GM12878 (cell line): ENCODE measurements at places on chromosomes 2 and 18.

DNA sequence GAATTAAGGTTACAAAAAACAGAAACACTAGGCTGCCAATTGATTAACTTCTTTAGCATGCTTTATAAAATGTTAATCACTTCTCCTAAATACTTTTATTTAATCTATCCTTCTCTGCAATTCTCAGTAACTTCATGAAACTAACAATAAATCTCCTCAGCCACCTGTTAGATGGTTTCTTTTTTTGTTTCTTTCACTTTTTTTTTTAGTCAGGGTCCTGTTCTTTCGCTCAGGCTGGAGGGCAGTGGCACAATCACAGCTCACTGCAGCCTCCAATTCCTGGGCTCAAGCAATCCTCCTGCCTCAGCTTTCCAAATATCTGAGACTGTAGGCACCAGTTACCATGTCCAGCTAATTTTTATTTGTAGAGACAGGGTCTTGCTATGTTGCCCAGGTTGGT, 213.4 kb upstream of the STK17B start:
- no peak for DNase-seq

DNA sequence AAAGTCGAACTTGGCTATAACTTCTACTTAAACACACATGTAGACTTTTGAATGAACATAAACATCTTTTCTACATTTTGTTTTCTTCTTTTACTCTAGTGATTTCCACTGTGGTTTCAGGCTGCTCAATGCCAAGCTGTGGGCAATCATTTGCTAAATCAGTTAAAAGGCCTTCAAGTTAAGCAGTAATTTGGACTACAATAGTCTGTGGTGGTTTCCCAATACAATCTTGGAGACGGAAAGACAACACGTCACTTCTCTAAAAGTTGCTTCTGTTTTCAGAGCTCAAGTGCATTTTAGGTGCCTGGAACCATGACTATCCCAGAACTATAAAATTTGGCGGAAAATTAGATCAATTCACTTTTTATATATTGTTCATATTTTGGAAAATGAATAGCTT, 69.4 kb downstream of the TXNL1 start:
- no peak for DNase-seq

DNA sequence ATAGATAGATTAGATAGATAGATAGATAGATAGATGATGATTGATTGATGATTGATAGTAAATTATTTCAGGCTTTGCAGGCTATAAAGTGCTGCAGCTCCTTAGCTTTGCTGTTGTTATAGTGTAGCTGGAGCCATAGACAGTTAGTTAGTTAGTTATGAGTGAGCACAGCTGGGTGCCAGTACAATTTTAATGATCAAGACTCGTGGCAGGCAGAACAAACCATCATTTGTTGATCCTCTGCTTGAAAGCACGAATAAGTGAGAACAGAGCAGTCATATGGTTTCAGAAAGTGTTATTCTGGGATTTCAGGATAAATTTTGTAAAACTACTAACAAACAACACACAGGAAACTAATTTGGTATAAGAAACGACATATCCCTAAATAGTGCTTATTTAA, 53.9 kb downstream of the THOC1 start:
- no peak for DNase-seq

- no peak for DNase-seq
These were observed 1.2 kb downstream of the CPSF3 start for GRCh38 chr2:9424447-9425164.

DNA sequence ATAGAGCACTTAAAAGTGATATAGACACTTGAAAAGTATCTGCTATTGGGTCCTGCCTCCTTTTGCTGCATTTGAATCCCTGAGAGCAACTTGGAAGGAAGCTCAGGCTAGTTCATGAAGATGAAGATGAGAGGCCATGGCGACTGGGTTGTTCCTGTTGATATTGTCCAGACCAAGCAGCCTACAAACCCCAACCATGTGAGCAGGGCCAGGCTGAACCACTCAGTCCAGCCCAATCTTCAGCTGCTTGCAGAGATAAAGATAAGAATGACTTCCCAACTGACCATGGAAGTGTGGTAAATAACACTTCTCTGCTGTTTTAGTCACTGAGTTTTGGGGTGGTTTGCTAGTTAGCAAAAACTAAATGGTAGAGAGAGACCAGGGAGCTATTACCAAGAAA, 417.6 kb downstream of the SOX11 start:
- no peak for DNase-seq

DNA sequence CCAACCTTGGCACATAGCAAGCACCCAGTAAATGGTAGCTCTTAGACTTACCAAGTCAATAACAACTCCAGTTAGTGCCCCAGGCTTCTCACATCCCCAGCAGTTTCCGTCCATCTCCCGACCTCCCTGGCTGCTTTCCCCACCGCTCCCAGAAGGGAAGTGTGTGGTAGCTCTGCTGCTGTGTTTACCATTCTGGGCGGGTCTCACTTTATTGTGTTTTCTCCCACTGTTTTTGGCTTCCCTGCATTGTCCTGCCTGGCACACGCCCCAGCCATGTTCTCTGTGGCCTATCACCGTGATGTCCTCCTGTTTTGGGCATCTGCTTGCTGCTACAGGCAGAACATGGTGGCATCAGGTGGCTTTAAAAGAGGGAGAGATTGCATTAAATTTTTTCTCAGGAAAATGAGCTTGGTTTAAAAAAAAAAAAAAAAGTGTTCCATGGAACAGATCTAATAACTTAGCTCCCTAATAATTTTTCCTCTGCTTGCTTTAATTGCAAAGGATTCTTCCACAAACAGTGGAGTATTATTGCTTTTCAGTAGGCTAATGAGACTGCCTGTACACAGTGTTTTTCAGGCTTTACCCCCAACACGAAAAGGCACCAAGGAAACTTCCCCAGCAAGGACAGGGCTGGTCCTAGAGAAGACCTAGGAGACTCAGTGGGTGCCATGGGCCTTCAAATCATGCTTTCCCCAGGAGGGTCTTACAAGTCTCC, 8.0 kb upstream of the COX7A2L start:
- DNase-seq = no peak

DNA sequence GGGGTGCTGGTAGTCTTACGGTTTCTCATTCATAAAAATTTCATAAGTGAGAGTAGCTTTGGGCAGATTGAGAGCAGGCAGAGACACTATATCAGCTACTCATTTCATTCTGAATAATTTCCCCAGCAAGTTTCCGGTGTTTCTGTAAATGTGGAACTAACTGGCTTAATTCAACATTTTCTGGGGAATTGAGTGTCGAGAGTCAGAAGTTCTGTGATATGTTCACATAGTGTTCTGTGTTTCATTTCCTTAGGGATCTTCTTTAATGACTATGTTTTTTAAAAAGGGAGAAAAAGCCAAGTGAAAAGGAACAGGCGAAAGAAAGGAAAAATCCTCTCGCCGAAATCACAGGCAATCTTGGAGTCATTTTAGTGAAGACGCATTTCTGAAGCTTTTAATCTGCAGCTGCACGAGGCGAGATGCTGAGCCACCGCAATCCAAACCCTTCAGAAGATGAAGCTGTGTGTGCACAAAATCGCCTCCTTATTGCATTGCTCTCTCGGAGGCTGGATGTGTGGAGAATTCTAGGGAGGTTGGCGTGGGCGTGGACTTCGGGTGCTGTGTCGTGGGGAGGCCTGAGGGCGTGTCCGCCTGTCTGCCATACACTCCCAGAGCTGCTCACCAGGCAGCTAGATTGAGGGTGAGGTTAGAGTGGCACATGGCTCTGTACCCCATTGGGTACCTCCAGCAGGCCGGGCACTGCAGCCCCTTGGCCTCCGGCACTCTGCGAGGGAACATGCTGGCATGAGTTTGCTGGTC, 38.4 kb upstream of the HDAC4 start:
- DNase-seq = no peak

DNA sequence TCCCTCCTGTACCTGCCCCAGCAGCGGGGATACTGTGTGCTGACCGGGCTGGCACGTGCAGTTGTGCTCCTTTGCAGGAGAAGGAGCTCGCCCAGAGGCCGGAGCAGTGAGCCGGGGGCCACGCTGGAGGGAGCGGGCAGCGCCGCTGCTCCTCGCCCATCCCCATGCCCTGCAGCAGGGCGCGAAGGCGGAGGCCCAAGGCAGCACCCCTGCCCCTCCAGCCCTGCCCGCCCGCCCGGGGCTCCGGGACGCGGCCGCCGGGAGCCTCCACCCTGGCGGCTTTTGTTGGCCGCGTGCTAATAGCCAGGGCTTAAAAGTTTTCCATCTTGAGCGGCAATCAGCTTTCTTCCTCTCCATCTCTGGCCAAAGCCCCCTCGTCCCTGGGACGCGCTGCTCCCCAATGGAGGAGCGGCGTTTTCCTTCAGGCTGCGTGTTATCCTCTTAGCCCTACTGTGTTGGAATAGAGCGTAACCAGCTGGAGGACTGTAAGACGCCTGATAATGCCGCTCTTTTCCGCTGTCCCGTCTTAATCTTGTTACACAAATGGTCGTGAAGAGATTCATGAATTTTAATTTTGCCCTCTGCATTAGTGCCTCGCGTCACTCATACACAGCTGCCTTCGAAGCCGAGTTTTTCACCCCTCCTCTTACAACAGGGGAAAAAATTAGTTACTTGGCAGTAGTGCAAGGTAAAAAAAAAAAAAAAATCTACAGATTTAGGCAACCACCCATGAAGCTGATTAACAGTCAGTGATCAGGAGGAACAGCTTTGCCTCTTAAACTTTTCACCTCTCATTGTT, 172.9 kb upstream of the SIX3 start:
- no peak for DNase-seq

DNA sequence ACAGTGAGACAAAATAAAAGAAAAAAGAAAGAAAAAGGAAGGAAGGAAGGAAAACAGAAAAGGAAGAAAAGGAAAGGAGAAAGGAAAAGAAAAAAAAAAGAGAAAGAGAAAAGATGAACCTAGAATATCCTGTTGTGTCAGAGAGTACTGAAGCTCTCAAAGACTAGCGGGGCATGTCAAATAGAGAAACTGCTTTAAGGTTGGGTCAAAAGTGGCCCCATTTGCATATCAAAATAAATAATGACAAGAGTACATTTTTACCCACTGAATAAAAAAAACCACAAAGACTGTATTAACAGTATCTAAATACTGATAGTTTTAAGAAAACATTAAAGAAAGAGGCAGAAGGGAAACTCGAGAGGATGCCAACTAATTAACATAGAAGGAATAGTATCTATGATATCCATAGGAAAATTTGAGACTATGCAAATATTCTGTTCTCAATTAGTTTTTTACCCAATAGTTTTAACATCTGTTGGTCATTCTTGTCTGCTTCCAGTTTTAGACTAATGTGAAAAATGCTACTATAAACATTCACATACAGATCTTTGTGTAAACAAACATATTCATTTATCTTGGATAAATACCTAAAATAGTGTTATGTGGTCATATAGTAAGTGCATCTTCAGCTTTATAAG, 53.2 kb downstream of the SFXN5 start:
- no peak for DNase-seq

DNA sequence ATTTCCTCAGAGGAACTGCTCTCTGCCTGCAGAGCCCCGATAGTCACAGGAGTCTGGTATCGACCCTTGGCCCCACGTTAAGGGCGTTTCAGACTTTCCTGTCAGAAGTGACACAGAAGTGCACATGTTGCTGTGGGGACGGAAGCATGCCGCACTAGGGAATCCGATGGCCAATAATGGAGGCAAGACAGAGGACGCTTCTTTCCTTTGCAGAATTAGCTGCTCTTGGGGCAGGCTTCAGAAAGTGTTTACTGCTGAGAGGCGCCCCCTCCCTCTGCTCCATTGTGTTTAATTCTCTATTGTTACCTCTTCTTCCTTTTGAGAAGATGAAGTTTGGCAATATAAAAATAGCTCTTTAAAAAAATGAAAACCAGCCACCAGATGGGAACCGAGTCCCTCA, 118.6 kb upstream of the EML6 start:
- no peak for DNase-seq

- DNase-seq = no peak
These were observed 227.8 kb downstream of the ACKR3 start for GRCh38 chr2:236797411-236797810.

- DNase-seq = no peak
These were observed 152.5 kb downstream of the CYP26B1 start for GRCh38 chr2:71995067-71995665.

DNA sequence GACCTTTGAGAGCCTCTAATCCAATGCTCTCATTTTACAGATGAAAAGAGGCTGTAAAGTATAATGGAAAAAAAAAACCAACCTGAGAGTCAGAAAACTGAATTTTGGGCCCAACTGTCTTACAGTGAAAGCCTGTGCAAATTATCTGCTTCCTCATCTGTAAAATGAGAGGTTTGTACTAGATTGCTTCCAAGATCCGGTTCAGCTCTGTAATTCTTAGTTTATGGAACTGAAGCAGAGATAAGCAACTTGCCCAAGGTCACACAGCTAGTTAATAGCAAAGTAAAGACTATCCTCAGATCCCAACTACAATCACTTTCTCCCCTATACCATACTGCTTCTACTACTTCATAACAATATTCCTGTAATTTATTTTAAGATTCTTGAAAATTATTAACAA, 6.3 kb downstream of the TLK1 start:
- DNase-seq = no peak

DNA sequence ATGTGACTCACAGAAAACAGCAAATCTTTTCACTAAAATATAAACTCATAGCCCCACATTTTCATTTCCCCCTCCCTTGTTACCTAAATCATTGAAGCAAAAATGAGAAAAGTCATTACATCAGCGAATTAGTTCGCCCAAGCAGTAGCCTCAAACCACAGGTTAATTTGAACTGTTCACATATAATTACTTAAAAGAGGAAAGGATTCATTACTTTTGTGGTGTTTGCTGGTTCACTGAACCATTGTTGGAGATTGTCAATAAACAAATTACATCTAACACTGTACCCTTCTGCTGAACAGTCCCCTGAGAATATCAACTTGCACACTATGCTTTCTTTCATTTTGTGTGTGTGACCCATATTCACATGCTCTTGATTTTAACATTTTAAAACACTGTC, 238.7 kb downstream of the ERBB4 start:
- peak; percentile 47 for DNase-seq

GRCh38 chr18:3500016-3500415, 50.0 kb downstream of the TGIF1 start:
- no peak for DNase-seq

GRCh38 chr2:113895301-113895700, 5.4 kb downstream of the ACTR3 start:
- DNase-seq = no peak

DNA sequence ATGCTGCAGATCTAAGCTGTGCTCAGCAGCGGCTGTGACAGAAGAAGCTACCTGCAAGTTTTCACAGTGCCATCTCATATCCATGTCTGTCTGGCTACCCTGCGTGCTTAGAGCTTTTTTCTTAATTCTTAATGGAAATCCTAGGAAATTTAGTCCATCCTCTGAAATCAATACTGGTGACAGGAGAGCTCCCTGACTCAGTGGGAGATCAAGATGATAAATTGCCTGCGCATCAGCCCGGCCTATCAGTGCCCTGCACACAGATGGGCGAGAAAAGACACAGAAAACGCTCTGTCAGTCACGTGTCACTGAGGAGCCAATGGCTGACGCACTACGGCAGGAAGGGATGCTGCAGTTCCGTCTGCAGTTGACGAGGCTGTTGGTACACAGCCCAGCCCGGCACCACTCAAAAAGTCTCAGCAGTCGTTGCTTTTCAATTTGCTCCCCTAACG, 819.6 kb upstream of the FSHR start:
- DNase-seq = no peak
